PC-3 (cell line): ENCODE measurements at places on chromosomes 5 and 9. TPM values are rescaled to one million over a fixed set of nuclear protein-coding genes. Genes with fewer than 3 reads are reported as not detected.

Gene PCDHAC1
- 4.8 and 6.2 TPM in 2 replicates for total RNA-seq

Gene BARHL1
- total RNA-seq = not detected in 2 replicates

Gene KCNMB1
- not detected in 2 replicates for total RNA-seq

Gene SHB
- total RNA-seq = 56.4 and 77.1 TPM in 2 replicates

Gene FBXL7
- total RNA-seq = 0.18 TPM in 1 of 2 replicates, not detected in the other

Gene SLC46A2
- total RNA-seq = not detected in 2 replicates

Gene PCDHA9
- total RNA-seq = 0.22 and 0.35 TPM in 2 replicates

Gene PIP5K1B
- total RNA-seq = 0.29 TPM in 1 of 2 replicates, not detected in the other

Gene NUDCD2
- 28.3 and 31.2 TPM in 2 replicates for total RNA-seq

DNA sequence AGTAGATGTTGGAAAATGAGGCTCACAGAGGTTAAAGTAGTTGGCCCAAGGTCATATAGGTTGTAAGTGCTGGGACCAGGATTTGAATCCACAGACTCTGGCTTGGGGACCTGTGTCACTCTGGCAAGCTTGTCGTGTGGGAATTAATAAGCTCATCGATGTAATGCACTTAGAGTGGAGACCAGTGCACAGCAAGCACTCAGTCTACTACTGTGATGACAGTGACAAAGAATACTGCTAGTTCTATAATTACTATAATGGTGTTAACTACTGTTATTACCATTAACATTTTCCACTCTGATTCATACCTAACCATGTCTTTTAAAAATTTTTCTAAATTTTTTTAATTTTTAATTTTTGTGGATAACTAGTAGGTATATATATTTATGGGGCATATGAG lies 12.8 kb downstream of the PAM start:
- no peak for DNase-seq

- DNase-seq = no peak
These were observed 841 bp downstream of the ASB6 start for GRCh38 chr9:129640871-129641749.

DNA sequence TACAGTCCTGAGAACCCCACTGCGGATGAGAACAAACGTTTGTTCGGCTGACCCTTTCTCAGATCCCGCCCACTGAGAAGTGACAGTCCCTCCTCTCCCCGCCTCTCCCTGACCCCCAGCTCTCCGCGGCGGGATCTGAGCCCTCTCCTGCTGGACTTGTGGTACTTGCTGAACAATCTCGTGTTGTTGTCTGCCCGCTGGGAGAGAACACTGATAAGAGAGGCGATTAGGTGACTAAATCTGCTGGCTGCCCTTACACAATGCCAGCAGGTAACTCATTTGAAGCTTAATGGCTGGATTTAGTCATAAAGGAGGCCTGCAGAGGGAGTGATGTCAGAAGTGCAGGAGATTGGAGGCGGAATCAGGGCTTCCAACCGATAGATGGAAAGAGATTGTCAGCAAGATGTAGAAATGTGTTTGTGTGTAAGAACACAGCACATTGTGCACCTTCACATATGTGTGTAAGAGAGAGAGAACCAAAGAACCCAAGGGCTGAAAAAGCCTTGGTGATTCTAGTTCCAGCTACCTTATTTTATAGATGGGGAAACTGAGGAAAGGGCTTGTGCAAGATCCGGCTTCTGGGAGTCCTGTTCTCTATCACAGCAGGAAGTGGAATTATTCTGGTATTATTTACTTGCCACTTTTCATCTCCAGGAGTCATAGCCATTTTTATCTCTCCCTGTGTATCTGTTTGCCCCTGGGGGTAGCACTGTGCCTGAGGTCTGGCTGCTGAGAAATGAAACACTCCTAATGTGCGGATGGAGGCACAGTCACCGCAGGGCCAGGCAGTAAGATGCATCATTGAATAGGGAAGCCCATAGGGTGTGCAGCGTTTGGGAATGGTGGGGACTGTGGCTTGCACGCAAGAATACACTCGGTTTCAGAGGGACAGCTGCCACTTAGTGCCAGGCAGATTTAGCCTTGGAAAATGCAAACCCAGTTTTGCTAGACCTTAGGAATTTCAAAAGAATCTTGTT lies 203.7 kb upstream of the MSX2 start:
- no peak for DNase-seq

GRCh38 chr5:39331861-39332381 lies 32.4 kb downstream of the C9 start:
- DNase-seq = no peak

- DNase-seq = no peak
These were observed 97.2 kb upstream of the SARDH start for GRCh38 chr9:133835262-133835901.

- DNase-seq = no peak
These were observed 114.7 kb upstream of the ADAMTS19 start for GRCh38 chr5:129345213-129345924.
